ENCODE measurements at places on chromosomes 3 and 15. TPM values are rescaled to one million over a fixed set of nuclear protein-coding genes. Genes with fewer than 3 reads are reported as not detected.
A peak's percentile ranks its signal among the peaks of the same experiment; 100 is the strongest.

The NMB gene
- 2.6 TPM for total RNA-seq

The TUSC7 gene
- total RNA-seq: not detected

The CTSH gene
- 4.9 TPM for total RNA-seq

The FBXO40 gene
- total RNA-seq: not detected

The CYP11A1 gene
- 0.30 TPM for total RNA-seq

The MST1R gene
- 0.74 TPM for total RNA-seq

The ANO10 gene
- total RNA-seq: 7.5 TPM

The CALML4 gene
- total RNA-seq: 7.4 TPM

The POLR2M gene
- 93.1 TPM for total RNA-seq

The CTXN2 gene
- total RNA-seq: not detected

The ZIC4 gene
- not detected for total RNA-seq

The GP9 gene
- not detected for total RNA-seq

The SH2D7 gene
- not detected for total RNA-seq

The RABL3 gene
- total RNA-seq: 33.4 TPM

GRCh38 chr3:152638707-152639450, 196.1 kb upstream of the P2RY1 start:
- DNase-seq: no peak

DNA sequence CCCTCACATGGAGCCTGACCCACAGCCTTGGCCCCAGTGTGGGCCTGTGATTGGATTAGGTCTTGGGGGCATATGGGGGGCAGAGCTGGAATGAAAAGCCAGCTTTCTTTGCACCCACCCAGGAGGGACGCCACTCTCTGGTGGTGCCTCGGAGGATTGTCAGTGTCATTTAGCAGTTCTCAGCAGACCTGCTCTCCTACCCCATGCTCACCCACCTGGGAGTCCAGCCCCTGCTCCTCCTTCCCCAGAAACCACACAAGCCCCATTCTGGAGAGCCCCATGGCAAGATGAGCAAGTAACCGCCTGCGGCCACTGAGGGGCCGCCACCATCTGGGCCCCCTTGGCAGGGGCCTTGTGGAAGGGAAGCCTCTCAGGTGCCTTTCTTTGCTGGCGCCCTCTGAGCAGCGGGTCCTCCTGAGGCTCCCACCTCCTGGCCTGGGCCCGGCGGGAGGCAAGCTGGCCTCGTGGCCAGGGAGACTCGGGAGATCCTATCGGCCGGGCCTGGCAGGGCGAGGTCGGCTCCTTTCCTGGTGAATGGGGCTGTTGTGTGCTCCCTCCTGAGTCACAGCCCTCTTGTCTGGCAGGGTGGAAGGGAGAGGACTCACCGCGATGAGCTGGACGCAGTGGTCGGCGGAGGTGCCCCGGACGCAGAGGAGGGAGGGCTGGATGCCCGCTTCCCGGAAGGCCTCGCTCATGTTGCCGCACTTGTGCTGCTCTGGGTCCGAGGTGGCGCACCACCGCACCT, 2.3 kb downstream of the MELTF start:
- DNase-seq: no peak

DNA sequence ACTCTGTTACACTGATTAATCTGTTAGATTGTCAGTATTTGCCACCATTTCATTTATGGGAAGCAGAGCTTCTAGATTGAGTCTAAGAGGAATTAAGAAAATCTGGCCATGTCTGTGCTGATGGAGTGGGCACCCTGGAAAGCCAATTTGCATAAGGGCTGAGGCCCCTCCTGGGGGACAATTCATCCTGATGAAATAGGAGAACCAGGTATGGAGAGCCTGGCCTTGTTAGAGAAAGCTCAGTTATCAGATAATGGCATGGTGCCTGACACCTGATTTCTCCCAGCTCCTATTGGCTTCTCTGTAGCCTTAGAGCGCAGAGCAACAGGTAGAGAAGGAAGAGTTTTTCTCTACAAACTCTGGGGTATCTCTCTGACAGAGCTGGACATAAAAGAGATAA, 114.2 kb downstream of the EBLN2 start:
- DNase-seq: no peak

GRCh38 chr3:153242896-153243295, 80.9 kb downstream of the RAP2B start:
- no peak for DNase-seq

DNA sequence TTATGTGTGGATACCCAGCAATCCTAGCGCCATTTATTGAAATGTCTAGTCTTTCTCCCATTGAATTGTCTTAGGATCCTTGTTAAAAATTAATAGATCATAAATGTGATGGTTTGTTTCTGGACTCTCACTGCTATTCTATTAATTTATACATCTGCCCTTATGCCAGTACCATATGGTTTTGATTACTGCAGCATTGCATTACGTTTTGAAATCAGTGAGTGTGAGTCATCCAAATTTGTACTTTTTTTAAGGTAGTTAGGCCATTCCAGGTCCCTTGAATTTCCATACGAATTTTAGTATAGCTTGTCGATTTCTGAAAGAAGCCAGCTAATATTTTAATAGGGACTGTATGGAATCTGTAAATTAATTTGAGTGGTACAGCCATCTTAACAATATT, 648.6 kb upstream of the ZNF385D start:
- DNase-seq: no peak

DNA sequence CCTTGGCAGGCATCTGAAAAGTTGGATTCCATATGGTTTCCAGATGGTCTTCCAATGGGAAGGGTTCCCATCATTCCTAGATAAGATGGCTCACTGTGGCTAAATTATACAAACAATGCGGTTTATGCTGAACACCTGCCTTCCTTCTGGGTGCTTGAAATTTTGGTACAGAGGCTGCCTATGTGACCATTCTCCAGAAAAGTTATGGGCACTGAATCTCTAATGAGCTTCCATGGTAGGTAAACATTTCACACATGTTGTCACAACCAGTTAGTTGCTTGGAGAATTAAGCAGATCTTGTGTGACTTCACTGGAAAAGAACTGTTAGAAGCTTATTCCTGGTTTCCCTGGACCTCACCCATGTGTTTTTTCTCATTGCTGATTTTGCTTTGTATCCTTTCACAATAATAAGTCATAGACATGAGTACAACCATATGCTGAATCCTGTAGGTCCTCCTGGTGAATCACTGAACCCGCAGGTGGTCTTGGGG, 30.1 kb downstream of the PLOD2 start:
- no peak for DNase-seq

- DNase-seq: no peak
Measured at GRCh38 chr15:67768313-67768977, 56.9 kb upstream of the SKOR1 start.

DNA sequence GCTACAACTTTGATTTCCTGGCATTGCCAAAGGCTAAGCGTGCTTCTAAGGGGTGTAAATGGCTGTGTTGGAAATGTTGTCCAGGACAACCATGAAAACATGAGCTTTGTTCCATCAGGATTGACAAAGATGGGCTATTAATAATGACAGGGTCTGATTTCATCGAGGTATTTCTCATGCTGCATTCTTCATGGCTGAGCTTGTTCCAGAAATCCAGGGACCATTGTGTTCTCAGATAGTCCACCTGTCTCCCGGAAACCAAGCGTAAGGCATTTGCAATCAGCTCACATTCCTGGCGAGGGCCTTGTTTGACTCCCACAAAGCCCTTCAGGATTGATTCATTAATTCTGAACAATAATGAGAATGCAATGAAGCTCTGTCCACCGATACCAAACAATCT, 111.3 kb downstream of the CD47 start:
- no peak for DNase-seq

DNA sequence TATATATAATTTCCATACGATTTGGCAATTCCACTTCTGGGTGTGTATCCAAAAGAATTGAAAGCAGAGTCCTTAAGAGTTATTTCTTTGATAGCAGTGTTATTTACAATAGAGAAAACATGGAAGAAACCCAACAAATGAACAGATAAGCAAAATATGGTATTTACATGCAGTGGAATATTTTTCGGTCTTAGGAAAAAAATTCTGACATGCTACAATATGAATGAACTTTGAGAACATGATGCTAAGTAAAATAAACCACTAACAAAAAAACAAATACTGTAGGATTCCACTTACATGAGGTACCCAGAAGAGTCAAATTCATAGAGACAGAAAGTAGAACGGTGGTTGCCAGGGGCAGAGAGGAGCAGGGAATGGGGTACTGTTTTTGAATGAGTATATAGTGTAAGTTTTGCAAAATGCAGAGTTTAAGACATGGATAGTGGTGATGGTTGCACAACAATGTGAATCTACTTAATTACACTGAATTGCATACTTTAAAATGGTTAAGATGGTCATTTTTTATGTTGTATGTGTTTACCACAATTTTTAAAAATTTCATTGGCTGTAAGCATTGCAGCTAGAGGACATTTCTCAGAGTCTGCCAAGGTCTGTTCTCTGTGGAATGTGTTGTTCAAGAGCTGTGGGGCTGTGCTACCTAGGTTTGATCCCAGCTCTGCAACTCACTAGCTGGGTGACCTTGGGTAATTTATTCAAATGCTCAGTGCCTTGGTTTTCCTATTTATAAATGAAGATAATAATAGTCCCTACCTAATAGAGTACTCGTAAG, 122.1 kb downstream of the MEX3B start:
- no peak for DNase-seq

DNA sequence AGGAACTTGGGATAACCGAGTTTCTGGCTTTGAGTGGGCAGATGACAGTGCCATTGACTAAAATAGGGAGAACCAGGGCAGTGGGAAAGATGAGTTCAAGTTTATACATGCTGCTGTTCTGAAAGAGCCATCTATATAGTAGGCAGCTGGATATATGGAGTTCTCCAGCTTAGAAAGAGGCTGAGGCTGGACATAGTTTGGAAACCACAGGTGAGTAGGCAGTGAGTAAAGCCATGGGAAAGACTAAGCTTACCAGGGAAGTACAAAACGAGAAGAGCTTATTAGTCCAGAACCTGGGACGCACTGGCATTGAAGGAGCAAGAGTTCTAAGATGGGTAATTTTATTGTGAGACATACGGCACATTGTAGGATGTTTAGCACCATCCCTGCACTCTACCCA, 54.2 kb downstream of the MSL2 start:
- DNase-seq: no peak

DNA sequence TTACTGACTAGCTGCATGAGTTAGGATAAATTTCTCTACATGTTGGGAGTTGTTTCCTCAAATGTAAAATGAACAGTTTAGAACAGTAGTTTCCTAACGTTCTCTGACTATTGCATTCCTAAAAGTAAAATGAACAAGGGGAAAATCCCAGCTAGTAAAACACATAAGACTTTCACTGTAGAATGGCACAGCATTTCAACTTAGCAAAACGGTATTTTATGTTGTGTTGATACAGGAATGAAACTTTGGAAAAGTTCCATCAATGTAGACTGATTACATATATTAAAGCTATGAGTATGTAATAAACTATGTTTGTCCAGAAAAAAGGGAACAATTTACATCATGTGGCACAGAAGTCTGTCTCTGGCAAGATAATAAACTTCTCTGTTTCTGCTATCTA, 297.4 kb upstream of the EPHA3 start:
- no peak for DNase-seq

DNA sequence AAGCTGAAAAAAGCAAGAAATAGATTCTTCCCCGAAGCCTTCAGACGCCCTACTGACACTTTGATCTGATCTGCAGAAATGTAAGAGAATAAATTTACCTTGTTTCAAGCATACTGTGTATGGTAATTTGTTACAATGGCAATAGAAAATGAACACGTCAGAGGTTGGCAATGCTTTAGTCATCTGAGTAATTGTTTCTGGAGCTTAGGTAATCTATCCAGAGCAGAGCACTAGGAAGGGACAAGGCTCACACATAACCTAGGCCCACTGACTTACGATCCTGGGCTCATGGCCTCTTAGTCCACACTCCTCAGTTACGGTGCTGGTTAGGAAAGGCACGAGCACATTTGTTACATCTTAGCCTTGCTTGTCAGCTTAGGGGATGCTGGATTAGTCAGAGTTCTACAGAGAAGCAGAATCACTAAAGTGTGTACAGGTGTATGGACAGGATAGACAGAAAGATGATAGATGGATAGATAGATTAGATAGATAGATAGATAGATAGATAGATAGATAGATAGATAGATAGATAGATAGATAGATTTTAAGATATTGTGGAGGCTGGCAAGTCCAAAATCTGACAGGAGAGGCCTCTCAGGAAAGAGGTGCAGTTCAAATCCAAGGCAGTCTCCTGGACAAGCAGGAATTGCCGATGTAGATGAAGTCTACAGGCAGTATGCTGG, 46.8 kb upstream of the TBC1D23 start:
- no peak for DNase-seq

DNA sequence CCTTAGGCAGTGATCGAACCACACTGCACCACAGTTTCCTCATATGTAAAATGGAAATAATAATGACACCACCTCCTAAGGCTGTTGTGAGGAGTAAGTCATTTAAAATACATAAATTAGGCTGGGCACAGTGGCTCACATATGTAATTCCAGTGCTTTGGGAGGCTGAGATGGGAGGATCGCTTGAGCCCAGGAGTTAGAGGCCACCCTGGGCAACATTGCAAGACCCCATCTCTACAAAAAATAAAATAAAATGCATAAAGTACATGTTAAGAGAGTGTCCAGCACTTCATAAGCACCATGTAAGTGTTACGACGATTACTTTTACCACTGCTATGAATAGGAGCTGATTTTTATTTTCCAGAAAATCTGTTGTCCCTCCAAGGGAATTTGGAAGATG, 440.0 kb downstream of the FOXP1 start:
- no peak for DNase-seq

DNA sequence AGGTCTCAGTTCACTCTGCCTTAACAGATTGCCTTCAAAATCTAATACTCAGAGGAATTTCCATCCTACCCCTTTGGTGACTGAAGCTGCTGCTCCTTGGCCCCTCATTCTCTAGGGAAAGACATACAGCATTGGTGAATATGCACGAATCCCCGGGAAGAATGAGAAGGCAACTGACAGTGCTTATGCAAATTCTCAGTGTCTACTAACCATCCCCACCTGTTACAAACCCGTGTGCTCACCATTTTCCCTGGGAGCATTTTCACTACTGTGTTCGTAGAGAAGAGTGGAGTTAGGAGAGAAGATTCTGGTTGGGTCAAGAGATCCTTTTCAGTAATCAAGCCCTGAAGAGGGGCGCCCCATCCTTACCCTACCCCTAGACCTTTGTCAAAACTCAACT, 37.7 kb downstream of the SYNM start:
- DNase-seq: no peak

DNA sequence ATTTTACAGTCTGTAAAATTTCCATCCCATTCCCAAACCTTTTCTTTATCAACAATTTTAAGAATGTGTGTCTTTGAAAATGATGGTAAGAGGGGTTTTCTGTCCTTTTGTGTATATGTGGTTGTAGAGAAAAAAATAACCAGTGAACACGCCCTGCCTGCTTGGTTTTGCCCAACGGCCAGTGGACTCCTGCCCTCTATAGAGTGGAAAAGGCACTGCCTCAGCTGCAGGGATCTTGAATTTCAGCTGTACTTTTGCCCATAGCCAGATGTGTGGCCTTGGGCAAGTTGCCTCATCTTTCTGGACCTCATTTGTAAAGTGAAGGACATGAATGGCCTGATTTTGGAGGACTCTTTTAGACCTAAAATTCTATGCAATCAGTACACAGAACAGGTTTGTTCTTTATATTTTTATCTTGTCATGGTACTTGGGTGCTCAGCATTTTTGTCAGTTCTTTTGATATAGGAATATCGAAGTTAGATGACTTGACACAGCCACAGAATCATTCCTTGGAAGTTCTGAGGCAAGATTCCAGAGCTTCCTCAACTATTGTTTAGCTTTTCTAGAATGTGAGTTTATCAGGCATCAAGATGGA, 81.0 kb downstream of the CLDN11 start:
- DNase-seq: no peak

- no peak for DNase-seq
Measured at GRCh38 chr3:24551626-24552025, 57.0 kb upstream of the THRB start.

GRCh38 chr15:92714477-92715401, 59.2 kb upstream of the FAM174B start:
- peak; percentile 76 for DNase-seq

Data from activated naive CD8-positive, alpha-beta T cell treated with anti-CD3 and anti-CD28 coated beads for 36 hours (primary cell).